ENCODE measurements at places on chromosomes 1 and 21. TPM values are rescaled to one million over a fixed set of nuclear protein-coding genes. Genes with fewer than 3 reads are reported as not detected.

DNA sequence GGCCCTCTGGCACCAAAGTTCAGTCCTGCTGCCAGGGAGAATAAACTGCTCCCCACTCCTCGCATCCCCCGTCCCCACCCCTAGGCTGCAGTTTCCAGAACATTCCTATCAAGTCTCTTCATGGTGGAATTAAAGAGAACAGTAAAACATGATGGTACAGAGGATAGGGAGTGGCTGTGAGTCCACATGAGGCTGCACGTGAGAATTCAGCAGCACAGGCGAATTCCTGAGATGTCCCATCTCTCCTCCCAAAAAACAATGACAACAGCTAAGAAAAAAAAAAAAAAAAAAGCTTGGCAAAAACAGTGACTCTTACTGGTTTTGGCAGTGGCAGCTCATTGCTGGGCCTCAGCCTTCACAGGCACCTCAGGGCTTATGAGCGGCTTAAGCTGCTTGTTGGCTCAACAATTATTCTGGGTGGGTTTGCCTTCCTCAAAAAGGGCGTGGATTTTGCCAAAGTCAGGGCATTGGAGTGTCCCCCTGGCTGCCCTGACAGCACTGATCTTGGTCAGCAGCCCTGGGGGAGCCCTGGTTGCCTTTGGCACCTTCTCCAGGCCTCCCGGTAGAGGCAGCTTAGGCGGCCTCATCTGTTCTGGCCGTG lies 5.7 kb upstream of the IFFO2 start:
- no peaks in the 10 kb centered on the region for H3K36me3 ChIP-seq
- no peak for DNase-seq
- H3K4me3 ChIP-seq = no peak overlapping the region
- no peak overlapping the region for H3K27ac ChIP-seq
- H3K4me1 ChIP-seq = peaks cover 12% of the 10 kb centered on the region

DNA sequence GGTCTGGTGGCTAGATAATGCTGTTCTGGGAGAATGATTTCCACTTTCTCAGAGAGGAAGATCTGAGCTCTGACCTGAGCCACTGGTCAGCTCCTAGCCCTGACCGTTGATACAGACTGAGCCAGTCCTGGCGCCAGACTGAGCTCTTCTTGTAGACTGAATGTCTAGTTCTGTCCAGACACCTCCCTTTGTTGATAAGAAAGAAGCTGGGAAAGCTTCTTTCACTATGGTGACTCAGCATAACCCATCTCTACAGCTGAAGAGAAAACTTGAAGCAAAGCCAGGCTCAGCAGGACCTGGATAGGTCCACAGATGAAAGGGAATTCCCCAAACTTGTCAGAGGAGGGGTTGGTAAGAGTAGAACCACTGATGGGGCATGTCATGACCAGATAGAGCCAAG lies 9.9 kb upstream of the TRABD2B start:
- no peaks in the 10 kb centered on the region for H3K4me1 ChIP-seq
- H3K36me3 ChIP-seq = no peaks in the 10 kb centered on the region
- peaks cover 28% of the 10 kb centered on the region for H3K27me3 ChIP-seq
- no peak for DNase-seq
- no peak overlapping the region for H3K27ac ChIP-seq
- H3K4me3 ChIP-seq = no peak overlapping the region

GRCh38 chr21:42818328-42818749 lies 61.0 kb downstream of the WDR4 start:
- no peak overlapping the region for H3K27ac ChIP-seq
- H3K4me1 ChIP-seq = no peaks in the 10 kb centered on the region
- no peak overlapping the region for H3K4me3 ChIP-seq
- no peaks in the 10 kb centered on the region for H3K36me3 ChIP-seq
- peaks cover 12% of the 10 kb centered on the region for H3K27me3 ChIP-seq

DNA sequence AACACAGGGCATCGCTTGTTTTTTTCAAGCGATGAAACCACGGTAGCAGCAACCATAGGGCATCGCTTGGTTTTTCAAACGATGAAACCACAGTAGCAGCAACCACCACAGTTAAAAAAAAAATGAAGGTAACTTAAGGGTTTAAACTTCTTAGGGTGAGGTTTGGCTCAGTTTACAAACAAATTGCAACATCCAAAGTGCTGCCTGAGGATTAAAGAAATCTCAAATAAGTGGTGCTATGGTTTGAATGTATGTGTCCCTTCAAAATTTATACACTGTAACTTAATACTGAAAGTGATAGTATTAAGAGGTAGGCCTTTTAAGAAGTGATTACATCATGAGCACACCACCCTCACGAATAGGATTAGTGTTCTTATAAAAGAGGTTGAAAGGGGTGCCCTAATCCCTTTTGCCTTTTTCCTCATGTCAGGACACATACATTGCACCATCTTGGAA lies 6.4 kb upstream of the GBP5 start:
- DNase-seq = no peak
- no peaks in the 10 kb centered on the region for H3K36me3 ChIP-seq
- H3K4me3 ChIP-seq = no peak overlapping the region
- no peaks in the 10 kb centered on the region for H3K4me1 ChIP-seq
- no peak overlapping the region for H3K27ac ChIP-seq
- H3K27me3 ChIP-seq = no peaks in the 10 kb centered on the region

DNA sequence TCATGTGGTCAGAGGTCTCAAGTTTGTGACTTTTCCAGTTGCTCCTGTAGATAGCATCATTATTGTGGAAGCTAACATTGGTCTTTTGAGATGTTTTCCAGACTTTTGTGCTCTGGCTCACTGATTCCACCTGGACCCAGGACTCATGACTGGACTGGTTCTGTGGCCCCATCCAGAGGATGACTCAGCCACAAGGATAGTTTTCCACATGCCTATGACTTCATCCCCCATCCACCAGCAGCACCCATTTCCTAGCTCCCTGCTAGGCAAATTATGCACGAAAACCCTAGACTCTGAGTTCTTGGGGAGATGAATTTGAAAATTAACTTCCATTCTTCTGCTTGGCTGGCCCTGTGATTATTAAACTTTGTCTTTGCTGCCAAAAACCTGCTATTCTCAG lies 949.3 kb downstream of the MRPL39 start:
- H3K27ac ChIP-seq = no peak overlapping the region
- no peak overlapping the region for H3K4me3 ChIP-seq
- H3K27me3 ChIP-seq = no peaks in the 10 kb centered on the region
- no peak for DNase-seq

GRCh38 chr21:35995522-35996088 lies 64.7 kb downstream of the SETD4 start:
- H3K36me3 ChIP-seq = no peaks in the 10 kb centered on the region
- H3K4me1 ChIP-seq = peaks cover 4% of the 10 kb centered on the region
- no peak for DNase-seq
- peaks cover 36% of the 10 kb centered on the region for H3K27me3 ChIP-seq

DNA sequence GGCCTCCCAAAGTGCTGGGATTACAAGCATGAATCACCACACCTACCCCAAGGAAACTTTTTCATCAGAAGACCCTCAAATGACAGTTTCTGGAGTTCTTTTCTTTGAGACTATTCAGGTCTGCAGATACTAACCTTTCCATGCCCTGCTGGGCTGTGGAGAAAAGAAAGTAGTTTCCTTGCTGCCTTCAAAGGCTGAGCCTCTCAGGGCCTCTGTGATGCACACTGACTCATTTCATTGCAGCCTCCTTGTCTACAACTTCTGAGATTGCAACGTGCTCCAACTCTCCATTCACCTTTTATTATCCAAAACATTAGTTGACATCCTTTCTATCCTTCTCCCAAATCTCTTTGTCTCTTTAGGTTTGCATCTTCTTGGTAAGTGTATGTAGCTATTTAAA lies 8.8 kb upstream of the SAMSN1 start:
- no peaks in the 10 kb centered on the region for H3K27me3 ChIP-seq
- no peaks in the 10 kb centered on the region for H3K36me3 ChIP-seq
- no peak overlapping the region for H3K4me3 ChIP-seq
- DNase-seq = no peak

DNA sequence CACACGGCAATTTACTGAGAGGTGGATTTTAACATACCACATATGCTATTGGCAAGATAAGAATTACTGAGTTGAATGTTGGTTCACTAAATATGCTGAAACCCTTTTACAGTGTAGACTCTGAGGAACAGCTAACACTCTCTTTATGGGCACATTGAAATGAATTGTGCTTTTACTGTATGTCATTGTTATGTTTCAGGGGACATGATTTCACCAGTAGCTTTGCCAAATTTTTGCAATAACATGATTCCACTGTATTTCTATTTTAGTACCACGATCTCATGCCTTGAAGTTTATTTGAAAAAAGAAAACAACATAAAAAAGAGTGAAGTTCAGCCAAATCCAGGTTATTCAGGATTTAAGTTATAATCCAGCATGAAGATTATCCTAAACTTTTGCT lies 188.5 kb downstream of the HLX start:
- no peak overlapping the region for H3K4me3 ChIP-seq
- peaks cover 54% of the 10 kb centered on the region for H3K27me3 ChIP-seq
- DNase-seq = no peak
- no peak overlapping the region for H3K27ac ChIP-seq
- no peaks in the 10 kb centered on the region for H3K4me1 ChIP-seq

The CRYZ gene
- total RNA-seq = 7.1 TPM

The HSD3B1 gene
- not detected for total RNA-seq

The ACTL8 gene
- not detected for total RNA-seq

The APCS gene
- total RNA-seq = not detected

The ACBD3 gene
- 48.5 TPM for total RNA-seq

The NR1I3 gene
- not detected for total RNA-seq
